M059J (cell line): ENCODE measurements at places on chromosomes 13 and 19. TPM values are rescaled to one million over a fixed set of nuclear protein-coding genes. Genes with fewer than 3 reads are reported as not detected.

KIR2DL4 gene
- not detected in 2 replicates for total RNA-seq

WDR87 gene
- total RNA-seq = not detected in 2 replicates

FGF14 gene
- total RNA-seq = not detected in 2 replicates

ATP8A2 gene
- 0.44 and 0.47 TPM in 2 replicates for total RNA-seq

ADGRE1 gene
- 0.79 and 0.89 TPM in 2 replicates for total RNA-seq

HS6ST3 gene
- 1.5 and 2.8 TPM in 2 replicates for total RNA-seq

KIR3DL1 gene
- not detected in 2 replicates for total RNA-seq

KCNC3 gene
- not detected in 2 replicates for total RNA-seq

- DNase-seq = no peak
These were observed 21.8 kb upstream of the OBI1 start for GRCh38 chr13:78680576-78681350.

- DNase-seq = no peak
These were observed 423.4 kb downstream of the RFC3 start for GRCh38 chr13:34241332-34241731.

- no peak for DNase-seq
These were observed 15.6 kb downstream of the ELL start for GRCh38 chr19:18506101-18506930.

DNA sequence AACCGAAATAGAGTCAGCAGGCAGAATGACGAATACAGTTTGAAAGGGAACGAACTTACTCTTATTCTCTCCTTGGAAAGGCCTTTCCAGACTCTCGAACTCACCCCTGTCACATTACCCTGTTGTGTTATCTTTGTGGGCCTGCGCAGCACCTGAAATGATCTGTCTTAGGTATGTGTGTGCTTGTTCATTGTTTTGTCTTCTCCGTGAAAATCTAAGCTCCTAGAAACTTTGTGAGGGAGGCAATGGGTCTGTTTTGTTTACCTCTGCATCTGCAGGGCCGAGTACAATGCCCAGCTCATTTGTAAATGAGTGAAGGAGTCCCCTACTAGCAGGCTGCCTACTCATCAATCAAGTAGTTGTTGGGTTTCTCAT, 19.6 kb downstream of the HMGB1 start:
- no peak for DNase-seq

DNA sequence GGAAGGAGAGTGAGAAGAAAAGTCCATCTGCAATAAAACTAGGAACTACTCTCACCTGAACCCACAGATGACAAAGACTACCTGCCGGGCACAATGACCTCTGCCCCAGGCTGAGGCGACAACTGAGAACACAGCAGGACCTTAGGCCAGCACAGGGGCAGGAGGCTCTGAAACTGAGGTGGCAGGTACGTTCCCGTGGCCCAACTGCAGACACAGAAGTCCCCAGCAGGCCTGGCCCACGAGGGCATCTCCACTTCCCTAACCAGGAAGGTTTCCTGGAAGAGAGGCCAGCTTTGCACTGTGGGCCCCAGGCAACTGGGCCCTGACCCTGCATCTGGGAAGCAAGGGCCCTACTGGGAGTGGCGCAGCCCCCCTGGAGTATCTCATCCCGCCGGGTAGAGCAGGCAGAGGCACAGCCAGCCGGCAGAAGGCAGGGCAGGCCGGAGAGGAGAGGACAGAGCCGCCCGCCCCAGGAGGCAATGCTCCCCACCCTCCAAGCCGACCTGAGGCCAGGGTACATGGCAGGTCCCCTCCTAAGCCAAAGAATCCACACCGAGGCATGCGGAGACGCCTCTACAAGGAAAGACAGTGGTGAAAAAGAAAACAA, 32.7 kb downstream of the STK24 start:
- no peak for DNase-seq

GRCh38 chr19:35491836-35492360, 1.6 kb upstream of the KRTDAP start:
- no peak for DNase-seq

GRCh38 chr13:107119989-107120881, 552.3 kb upstream of the ARGLU1 start:
- DNase-seq = no peak

DNA sequence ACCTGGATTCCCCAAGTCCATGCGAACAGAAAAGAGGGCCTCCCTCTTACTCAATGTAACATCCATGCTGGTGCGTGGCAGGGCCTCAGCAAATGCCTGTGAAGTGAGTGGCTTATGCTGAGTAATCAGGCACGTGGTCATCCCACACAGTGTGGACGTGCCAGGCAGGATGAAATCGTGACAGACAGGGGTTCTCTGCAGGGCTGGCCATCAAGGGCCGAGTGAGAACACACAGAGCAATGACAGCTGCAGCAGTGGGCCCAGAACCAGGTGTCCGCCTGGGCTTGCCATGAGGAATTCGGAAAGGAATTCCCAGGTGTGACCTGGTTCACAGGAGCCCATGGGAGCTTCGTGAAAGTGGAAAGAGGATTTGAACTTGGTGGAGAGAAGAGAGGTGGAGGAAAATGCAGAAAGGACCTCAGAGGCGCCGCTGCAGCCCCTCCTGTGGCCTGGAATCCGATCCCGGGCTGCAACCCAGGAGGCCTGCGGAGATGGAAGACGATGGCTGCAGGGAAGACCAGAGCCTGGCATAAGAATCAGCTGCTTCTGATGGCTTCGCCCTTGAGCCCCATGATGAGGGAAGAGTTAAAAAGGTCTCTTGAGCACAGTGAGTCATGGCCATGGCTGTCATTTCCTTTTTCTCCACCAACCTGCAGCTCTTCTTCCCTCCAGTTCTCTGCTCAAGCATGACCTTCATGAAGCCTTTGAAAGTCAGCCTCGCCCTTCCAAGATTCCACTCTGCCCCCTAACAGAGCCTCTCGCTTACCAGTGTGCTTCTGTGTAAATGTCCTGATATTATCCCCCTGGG, 34.6 kb upstream of the SOX1 start:
- DNase-seq = peak; percentile 76

- no peak for DNase-seq
These were observed 537.4 kb downstream of the SLITRK6 start for GRCh38 chr13:85261757-85262346.

GRCh38 chr13:113862931-113863523, 849 bp downstream of the GAS6 start:
- DNase-seq = peak; percentile 32

DNA sequence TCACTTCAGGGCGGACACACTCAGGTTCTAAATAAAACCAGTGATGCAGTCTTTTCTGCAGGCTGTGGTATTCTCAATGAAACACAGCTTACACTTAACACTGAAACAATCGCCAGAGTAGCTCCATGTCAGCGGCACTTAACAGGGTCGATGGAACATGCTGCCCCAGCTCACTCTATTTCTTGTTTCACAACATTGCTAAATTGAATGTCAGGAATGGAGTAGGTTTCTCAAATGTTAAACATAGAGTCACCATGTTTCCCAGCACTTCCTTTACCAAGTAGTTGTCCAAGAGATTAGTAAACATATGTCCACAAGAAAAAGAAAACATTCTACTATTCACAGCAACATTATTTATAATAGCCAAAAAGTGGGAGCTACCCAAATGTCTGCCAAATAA, 306.9 kb downstream of the SLITRK6 start:
- DNase-seq = no peak
